Foreskin melanocyte (primary cell): ENCODE measurements at places on chromosomes 7 and 10.

GRCh38 chr10:74056050-74056818, 58.3 kb downstream of the VCL start:
- peak; percentile 70 for DNase-seq

- no peak for DNase-seq
Measured at GRCh38 chr7:200290-200689, 7.9 kb downstream of the FAM20C start.

DNA sequence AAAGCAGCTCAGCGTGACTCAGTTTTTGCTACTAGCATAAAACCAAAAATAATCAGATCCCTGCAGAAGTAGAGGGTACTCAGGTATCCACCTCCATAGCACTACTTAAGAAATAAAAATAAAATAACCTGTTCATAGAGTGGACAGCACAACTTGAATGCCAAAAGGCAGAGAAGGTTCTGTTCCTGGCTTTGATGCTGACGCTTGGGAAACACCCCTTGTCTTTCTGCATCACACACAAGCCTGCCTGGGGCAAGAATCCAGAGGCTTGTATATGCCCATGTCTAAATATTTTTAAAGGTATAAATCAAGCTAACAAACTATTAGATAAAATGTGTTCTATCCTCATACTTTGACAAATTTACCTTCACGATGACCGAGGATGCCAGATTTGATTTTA, 207.3 kb downstream of the KIAA1217 start:
- DNase-seq: no peak

GRCh38 chr10:117518246-117518645, 24.3 kb upstream of the EMX2 start:
- DNase-seq: no peak

DNA sequence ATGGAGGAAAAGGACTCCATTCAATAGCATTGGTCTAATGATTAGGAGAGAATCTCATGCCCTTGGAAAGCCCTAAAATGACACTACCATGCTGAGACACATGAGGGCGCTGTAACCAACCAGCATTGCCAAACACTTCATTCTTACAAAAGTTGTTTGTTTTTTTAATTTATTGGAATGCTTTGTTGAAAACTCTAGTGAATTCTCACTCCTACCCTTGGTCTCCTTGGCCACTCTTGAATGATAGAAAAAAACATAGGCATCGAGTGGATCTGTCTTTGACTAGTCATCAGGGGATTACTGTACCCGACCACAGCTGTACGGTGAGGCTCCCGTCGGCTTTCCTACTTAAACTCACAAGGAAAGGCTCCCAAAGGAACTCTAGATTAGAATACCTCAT, 29.3 kb upstream of the ADD3 start:
- peak; percentile 60 for DNase-seq
